ENCODE measurements at places on chromosomes 3 and 15.

- DNase-seq = no peak
These were observed 56.9 kb downstream of the LRCH3 start for GRCh38 chr3:197847866-197848401.

DNA sequence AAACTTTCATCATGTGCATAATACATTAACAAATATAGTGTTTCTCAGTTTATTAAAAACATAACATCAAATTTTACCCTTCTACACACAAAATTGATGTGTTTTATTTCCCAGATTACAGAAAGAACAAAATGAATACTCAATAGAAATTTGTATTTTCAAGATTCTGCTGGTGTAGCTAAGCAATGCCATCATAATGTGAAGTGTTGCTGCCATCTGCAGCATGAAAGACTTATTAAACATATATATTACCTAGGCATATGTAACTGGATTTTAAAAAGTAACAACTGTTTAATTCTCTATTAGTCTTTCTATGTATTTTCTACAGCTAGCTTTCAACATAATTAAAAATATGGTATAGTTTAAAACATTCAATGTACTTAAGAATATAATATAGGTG lies 27.5 kb downstream of the PLSCR5 start:
- no peak for DNase-seq

DNA sequence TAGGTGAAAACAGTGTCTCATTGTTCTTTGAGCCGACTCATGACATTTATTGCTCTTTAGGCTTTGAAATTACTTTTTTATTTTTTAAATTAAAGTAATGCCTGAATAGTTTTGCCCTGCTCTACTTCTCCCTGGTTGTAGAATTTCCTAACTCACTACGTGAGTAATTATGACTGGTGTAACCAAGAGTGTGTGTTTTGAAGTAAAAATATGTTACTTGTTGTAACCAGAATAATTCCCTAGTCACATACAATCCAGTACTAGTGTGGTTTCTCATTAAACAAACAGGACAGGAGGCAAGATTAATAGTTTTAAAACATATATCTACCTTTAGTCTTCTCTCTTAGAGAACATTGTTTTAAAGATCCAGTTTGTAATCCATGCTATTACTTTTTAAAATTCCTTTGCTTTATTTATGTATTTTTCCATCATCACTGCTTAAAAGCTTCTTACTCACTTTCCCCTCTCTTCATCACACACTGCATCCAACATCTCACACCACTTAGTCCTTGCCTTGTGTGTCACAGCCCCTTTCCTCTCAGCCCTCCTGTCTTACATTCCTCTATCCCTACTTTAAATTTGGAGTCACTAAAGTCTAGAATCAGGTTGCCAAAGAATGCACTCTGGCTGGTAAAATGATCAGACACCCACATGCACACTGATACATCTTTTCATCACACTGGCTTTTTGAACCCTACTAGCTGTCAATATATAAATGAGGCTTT lies 219.7 kb downstream of the WNT5A start:
- no peak for DNase-seq

- no peak for DNase-seq
These were observed 286.0 kb downstream of the ADAMTS17 start for GRCh38 chr15:100055821-100056220.

GRCh38 chr3:194326192-194326967 lies 24.7 kb downstream of the CPN2 start:
- DNase-seq = no peak

- DNase-seq = no peak
These were observed 61.0 kb downstream of the CYFIP1 start for GRCh38 chr15:22919171-22919570.

DNA sequence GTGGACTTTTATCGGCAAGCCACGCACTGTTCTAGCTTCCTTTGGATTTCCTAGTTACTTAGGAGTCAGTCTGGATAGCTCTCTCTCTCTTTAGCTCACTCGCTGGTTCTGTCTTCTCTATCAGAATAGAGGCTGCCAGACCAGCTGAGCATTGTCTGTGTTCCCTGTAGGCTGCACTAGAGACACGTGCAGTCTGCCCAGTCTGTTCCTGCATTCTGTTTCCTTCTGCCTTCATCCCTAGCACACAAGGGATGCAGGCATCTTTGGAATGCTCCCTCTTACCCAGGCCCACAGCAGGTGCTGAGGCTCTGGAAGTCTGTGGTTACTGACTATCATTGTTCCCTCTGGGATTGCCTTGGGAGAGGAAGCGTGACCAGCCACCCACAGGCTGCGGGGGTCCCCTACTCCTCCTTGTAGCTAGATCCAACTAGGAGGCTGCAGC lies 322.8 kb downstream of the ZNF621 start:
- DNase-seq = no peak

DNA sequence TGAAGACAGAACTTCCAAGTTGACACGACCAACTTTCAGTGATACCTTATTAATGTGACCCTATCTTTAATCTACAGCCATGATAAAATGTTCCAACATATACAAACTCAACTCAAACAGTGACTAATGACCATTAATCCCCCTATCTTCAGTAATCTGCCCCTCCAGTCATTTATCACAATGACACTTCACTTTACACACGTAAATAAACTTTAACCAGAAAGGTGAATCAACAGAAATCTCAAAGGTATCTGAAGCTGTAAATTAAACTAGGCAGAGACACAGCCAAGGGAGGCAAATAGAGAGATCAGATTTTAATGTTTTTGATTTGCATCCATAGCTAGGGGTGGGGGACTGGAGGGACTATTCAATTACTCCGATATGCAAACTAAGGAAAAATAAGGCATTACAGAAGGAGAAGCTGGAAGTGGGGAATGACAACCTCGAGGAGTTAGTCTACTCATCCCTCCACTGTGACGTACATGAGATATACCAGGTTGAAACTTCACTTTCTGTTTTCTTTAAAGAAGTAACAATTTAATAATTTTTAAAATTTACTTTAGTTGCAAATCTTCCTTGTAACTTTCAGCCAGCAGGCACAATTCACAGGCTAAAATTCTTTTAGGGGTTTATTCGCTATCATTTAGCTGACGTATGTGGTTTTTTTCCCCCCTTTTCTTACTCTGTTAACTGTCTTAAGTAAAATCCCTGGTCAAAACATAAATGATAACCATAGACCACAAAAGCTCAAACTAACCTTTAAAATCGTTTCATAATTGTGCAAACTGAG lies 751.0 kb downstream of the ROBO1 start:
- DNase-seq = no peak

DNA sequence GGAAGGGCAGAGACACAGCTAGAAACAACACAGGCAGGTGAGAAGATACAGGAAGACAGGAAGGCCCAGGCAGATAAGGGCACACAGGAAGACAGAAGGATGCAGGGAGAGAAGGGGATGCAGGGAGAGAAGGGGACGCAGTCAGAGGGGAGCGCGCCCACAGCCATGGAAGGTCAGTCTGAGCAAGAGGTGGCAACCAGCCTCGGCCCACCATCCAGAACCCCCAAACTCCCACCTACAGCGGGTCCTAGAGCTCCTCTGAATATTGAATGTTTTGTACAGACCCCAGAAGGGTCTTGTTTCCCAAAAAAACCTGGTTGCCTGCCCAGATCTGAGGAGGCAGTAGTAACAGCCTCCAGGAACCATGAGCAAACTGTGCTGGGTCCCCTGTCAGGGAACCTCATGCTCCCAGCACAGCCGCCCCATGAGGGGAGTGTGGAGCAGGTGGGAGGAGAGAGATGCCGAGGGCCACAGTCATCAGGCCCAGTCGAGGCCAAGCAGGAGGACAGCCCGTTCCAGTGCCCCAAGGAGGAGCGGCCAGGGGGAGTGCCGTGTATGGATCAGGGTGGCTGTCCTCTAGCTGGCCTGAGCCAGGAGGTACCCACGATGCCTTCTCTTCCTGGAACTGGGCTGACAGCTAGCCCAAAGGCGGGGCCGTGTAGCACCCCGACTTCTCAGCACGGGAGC lies 27.6 kb upstream of the SLC28A1 start:
- DNase-seq = no peak

- DNase-seq = no peak
These were observed 394.7 kb upstream of the CBLB start for GRCh38 chr3:106263546-106263945.

DNA sequence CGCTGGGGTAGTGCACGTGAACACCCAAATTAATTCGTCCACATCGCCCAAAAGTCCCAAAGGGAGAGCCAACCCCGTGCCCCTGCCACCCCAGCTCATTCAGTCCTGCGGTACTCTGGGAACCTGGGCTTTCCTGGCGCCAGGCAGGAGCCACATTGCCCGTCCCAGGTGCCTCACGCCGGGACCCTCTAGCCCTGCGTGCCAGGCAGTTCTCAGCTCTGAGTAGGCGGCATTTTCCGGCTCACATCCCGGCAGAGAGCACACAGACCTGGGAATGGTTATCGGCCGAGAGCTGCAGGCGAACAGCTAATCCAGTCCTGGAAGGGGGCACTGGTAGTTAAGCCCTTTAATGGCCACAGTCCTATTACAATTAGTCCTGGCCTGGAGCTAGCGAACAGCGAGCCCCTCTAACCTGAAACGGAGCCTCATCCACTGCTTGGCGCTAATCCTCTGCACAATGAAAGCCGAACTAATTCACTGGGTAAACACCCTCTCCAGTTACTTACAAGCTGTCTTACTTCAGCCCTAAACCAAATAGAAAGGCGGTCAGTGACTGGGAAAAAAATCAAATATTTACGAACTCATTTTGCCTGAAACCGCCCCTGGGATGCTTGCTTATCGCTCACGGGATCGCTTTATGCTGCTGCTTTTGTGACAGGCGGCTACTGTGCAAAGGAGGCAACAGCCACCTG lies 254.6 kb upstream of the SOX14 start:
- DNase-seq = no peak

DNA sequence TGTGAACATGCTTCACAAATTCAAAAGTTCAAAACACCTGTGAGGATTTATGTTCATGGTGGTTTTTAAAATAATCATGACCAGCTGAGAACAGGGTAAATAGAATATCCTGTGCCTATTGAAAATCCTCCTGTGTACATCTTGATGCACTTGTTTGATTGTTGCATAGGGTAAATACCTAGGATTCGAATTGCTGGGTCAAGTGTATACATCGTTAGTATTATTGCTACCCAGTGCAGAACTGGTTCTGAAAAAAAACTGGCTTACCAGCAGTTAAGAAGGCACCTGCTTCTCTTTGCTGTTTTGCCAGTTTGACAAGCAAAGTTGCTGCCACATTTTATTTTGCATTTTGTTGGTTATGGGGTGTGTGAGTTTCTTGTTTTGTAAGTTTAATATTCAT lies 272.6 kb downstream of the CLSTN2 start:
- no peak for DNase-seq

DNA sequence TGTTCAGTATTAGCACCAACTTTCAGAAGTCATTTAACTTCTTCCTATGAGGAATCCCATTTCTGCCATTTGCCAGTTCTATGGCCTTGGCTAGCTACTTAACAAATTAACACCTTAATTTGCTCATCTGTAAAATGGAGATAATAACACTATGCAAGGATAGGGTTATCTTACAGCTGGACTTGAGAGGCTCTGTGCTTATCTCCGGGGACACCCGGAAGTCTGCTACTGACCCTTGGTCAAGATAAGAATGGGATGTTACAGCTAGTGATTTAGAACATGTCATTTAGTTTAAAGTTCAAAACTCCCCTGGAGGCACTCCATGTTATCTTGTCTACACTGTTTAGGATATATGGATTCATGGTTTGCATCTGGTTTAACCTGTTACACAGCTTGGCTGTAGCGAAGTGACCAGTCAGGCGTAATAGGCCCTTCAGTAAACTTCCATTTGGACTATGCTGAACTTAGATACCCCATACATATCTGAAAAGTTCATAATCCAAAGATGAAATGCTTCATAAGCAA lies 156.0 kb upstream of the CD96 start:
- DNase-seq = no peak

DNA sequence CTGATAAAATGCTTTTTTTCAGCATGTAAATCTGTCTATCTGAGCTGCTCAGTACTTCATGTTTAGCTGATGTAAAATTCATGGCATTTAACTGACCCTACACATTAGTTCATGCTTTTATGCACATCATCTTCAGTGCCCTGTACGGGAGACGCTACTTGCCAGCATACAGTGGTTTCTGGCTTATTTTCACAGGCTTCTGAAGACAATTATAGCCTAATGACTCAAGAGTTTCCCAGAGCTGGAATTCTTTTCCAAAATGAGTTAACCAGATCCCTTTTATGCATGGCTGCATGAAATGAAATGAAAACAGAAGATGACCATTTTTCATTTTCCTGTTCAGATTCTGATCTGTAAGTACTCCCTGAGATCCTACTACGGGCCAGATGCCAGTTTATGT lies 1061.5 kb downstream of the ROBO2 start:
- DNase-seq = no peak

DNA sequence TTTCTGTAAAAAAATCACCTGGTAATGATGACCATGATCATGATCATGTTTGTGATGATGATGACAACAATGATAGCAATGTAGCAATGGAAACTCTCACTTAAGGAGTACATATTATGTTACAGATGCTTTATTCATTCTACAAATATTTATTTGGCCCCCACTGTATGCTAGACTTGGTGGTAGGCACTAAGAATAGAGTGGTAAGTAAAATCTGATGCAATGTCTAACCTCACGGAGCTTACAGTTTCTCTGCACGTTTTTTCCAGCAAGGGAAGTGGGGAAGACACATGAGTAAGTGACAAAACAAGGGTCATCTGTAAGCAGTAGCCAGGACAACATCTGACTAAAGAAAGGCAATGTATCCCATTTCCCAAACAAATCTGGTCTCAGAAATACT lies 199.4 kb upstream of the MRPL3 start:
- no peak for DNase-seq

GRCh38 chr3:58168498-58168897 lies 42.3 kb downstream of the DNASE1L3 start:
- DNase-seq = no peak

- no peak for DNase-seq
These were observed 78.5 kb downstream of the TCF12 start for GRCh38 chr15:56996746-56997470.

DNA sequence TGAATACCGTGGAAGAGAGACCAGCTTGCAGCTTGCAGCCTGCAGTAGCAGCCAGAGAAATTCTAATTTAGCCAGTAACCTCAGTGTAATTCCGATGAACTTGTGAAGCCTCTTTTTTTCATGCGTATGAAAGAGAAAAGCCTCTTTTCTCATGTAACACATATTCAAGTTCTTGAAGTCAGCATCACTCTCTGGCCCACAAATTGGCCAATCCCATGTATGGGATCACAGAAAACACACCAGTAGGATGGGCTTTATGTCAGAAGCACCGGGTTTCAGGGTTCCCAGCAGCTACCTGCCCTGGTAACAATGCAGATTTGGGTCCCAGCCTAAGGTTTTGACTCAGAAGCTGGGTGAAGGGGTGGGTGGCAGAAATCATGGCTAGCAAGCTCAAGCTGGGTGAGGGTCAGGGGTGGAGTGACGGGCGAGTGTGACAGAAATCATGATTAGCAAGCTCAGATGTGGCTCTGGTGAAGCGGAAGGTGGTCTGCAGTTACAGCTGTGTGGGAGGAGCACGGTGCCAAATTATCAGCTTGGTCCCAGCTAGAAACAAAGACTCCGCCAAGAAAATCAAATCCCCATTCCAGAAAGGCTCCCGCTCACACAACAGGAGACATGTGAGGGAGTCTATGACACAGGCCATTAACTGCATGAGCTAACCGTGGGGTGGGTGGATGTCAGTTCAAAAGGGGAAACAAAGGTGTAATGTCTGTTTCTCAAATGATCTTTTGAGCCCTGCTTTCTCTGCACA lies 86.6 kb downstream of the SNRK start:
- no peak for DNase-seq

All from stimulated activated CD4-positive, alpha-beta T cell treated with anti-CD3 and anti-CD28 coated beads, Interleukin-1b, Interleukin-23, amount 100 ng/mL, for 1 hour (primary cell).